DMS 273 treated with DMSO at 0.1 percent for 48 hours (cell line): ENCODE measurements at places on chromosomes 1 and 21.

DNA sequence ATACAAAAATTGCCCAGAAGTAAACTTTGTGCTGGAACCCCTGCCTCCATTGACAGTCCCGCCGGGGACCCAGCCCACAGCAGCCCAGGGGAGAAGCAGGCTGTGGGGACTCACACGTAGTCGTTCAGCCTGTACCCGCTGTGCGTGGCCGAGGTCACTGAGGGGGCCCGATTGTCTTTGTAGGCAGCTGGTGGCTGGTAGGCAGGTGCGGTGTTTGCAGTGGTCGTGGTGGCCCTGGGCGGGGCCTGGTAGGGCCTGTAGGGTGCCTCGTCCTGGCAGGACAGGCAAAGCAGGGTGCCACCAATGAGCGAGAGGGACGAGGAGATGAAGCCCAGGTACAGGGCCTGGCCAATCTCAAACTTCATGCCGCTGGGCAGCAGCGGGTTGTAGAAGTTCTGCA is 19.1 kb downstream of the CLDN14 start:
- DNase-seq: no peak

- peak; percentile 74 for DNase-seq
Measured at GRCh38 chr1:235820061-235820460, 46.6 kb downstream of the LYST start.

GRCh38 chr1:23905461-23906025 is 7.6 kb downstream of the CNR2 start:
- no peak for DNase-seq

DNA sequence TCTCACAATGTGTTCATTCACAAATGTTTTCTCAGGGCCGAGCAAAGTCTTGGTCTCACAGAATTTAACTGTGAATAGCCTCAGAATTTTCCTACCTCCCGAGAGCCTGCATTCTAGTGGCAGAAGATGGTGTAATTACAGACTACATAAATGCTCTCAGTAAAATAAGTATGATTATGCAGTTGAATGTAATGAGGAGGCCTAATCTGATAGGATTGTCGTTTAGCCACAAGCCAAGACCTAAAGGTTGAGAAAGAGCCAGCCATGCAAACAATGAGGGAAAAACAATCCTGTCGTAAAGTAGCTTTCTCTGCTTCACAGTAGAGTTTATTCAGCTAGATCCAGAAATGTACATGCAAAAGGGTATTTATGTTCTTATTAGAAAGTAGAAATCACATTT is 607.8 kb upstream of the B3GALT2 start:
- DNase-seq: no peak

GRCh38 chr1:48807554-48808260 is 31.0 kb upstream of the BEND5 start:
- DNase-seq: no peak

- no peak for DNase-seq
Measured at GRCh38 chr1:154695985-154696384, 88.0 kb upstream of the ADAR start.

- no peak for DNase-seq
Measured at GRCh38 chr1:207022996-207023679, 9.4 kb downstream of the C1orf116 start.

- no peak for DNase-seq
Measured at GRCh38 chr1:81327103-81327710, 473.5 kb upstream of the ADGRL2 start.

DNA sequence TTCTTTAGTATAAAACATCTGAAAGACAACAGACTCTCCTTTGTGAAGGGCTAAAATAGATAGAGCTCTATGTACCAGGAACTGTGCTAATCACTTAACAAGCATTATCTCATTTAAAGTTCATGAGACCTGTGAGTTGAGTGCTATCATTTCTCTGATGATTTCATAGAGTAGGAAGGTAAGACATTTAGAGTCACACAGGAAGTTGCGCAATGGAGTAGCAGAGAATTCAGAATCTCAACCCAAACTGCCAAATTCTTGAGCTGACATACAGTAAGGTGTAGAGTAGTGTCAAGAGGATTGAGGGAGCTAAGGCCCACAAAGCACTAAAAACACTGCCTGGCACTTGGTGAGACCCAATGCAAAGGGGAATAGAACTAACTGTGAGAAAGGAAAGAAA is 384.3 kb downstream of the NTNG1 start:
- DNase-seq: no peak

DNA sequence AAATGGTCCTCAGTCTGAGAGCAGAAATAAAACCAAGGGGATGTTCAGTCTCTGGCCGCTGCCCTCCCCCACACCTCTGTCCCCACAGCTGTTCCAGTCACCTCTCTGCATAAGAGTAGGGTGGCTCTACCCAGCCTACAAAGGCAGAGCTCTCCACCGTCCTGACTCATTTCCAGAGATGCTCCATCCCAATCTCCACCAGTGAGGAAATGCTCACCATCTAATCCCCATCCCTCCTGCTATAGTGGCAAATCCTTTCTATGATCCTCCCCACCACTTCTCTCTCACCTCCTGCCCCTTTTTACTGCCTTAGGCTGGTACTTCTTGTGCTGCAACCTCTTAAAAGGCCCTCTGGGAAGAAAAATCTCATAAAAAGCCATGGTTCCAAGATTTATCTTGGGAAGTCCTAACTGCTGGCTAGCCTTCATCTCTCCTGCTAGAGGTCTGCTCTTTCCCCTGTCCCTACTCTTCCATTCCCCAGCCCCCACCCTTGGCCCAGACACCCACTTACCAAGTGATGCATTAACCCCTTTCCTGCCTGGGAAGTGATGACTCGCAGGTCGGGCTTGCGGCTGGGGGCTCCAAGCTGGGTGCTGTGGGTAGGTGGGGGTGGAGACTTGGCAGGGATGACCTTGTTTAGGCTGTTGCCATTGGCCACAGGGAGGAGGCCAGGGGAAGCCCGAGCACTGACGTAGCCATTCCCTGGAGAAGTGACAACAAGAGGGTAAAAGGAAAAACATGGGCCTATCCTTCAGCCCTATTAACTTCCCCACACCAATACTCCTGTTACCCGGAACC is 23.9 kb downstream of the MEF2D start:
- no peak for DNase-seq

GRCh38 chr1:185245466-185245865 is 71.6 kb downstream of the IVNS1ABP start:
- DNase-seq: no peak

- DNase-seq: no peak
Measured at GRCh38 chr1:204449678-204450280, 38.2 kb upstream of the PPP1R15B start.

- no peak for DNase-seq
Measured at GRCh38 chr1:32361308-32361673, 994 bp downstream of the FAM229A start.
